ENCODE measurements at places on chromosomes 7 and 10.

- no peak for DNase-seq
Measured at GRCh38 chr7:40329601-40330153, 194.9 kb downstream of the SUGCT start.

- no peak for DNase-seq
Measured at GRCh38 chr10:21501091-21501490, 24.4 kb downstream of the SKIDA1 start.

DNA sequence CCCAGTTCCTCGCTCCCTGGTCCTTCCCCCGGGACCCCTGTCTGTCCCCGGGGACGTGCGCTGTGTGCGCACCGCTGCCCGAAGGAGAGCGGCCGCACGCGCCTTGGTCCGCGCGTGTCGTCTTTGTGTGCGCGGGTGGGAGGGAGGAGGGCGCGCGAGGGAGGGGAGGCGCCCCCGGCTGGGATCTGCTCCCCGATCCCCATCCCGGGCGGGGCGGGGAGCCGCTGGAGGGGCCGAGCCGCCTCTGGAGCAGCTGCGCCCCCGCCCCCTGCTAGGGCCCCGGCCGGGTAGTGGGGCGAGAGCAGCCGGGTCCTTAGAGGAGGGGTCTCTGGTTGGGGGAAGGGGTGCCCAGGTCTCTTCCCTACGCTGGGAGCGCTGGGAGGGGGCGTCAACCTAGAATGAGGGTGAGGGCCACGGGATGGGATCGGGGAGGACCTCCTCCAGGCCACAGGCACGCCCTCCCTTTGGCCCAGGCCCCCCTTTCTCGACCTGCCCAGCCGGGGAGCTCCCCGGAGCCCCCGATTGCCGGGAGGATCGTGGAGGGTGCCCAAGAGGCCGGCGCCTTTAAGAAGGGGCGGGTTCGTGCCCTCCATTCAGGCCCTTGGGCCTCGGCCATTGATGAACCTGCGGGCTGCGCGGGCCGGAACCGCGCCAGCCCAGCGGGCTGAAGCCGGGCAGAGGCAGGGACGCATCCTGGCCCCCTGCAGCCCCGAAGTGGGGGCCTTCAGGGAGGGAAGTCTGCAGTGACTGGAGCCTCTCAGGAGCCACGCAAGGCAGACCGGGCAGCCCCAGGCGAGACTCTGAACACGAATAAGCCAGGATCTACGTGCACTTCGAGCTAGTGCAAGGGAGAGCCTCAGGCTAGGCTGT lies 678 bp downstream of the SH2B2 start:
- DNase-seq: peak; percentile 13

DNA sequence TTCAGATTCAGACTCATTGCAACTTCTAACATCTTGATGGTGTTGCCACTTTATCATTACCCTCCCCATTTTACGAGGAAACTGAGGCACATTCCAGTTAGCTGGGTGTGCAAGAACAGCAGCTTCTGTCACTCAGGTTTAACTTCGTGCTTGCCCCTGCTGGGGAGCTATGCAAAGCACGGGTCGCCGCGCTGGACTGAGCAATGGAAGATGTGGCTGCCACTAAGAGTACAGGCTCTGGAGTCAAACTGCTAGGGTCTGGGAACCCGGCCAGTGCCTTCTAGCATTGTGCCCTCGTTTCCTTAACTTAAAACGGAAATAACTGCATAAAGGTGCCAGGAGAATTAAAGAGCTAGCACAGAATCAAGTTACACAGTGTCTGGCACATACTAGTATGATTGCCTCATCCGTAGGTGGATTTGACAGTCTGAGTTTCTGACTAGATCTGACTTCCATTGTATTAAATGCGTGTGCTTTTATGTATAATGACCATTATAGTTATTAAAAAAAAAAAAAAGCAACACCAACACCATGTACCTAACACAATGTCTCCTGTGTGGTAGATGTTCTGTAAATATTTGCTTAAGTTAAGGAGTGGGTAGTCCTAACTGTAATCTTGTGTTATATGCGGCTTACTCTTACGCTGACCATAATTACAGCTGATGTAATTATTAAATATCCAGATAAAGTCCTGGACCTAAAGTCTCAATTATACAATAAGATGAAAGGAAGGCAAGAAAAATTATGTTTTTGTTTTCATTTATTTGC lies 842 bp downstream of the ZNF22 start:
- peak; percentile 52 for DNase-seq

- DNase-seq: no peak
Measured at GRCh38 chr7:30450240-30450982, 28.2 kb downstream of the NOD1 start.

- no peak for DNase-seq
Measured at GRCh38 chr7:155846936-155847335, 34.7 kb upstream of the SHH start.

GRCh38 chr10:58642283-58642682 lies 129.6 kb downstream of the BICC1 start:
- DNase-seq: no peak
